ENCODE measurements at places on chromosomes 11 and 22.

DNA sequence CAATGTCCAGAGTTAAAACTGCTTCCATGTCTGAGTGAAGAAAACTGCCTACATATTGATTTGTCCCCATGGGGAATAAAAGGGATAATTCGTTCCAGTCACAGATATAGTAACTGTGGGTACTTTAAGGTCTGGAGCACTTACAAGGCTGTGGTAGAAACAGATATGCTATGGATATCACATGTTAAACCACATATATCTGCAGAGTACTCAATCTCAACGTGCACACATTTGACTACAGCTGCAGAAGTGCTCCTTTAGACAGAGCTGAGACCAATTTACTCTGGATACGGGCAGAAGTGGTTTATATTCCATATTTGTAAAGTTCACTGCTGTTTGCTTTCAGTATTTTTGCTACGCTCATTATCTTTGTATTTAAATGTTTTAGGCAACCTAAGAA is 9.7 kb upstream of the MS4A2 start:
- DNase-seq, result no peak

- no peak for DNase-seq
Observed at GRCh38 chr11:22467248-22467647, 129.1 kb downstream of the SLC17A6 start.

- DNase-seq, result no peak
Observed at GRCh38 chr22:44915441-44915840, 94.4 kb downstream of the PHF21B start.

GRCh38 chr11:108620958-108621772 is 27.6 kb upstream of the EXPH5 start:
- no peak for DNase-seq

DNA sequence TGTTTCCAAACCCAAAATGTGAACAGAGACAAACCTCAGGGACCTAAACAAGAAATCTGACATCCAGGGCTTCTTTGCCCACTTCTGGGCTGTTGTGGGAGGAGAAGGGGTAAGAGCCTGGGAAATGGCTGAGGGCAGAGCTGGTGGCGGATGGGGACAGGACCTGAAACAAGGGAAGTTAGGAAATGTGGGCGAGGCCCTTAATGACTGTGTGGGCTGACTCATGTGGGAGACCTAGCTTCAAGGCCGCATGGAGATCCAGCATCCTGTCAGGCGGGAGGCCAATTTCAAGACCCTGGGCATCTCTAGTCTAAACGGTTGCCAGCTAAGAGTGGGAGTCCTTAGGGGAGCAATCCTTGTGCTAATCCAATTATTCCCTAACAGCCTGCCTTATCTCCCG is 2.1 kb upstream of the OAF start:
- no peak for DNase-seq
